GM04503 (cell line): ENCODE measurements at places on chromosomes 3 and 15.
A peak's percentile ranks its signal among the peaks of the same experiment; 100 is the strongest.

- no peak for DNase-seq
Observed at GRCh38 chr15:65163041-65163440, 22.1 kb downstream of the CLPX start.

GRCh38 chr15:43913026-43913780 is 86.4 kb downstream of the WDR76 start:
- DNase-seq: peak; percentile 93

DNA sequence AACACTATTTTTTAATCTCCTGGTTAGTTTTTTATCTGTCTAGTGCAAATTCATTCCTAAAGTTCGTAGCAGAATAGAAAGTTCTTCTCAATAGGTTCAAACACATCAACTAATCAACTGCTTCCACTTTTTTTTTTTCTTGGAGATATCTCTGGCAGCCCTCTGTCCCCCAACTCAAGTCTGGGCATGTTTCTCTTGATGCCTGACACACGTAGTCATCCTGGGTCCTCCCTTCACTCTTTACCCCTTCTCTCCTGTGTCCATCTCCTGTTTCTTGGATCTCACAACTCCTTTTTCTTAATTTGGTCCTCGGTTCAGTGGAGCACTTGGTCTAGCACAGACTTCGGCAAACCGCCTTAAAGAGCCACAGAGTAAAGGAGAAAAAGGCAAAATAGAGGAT is 14.4 kb downstream of the TNFAIP8L3 start:
- no peak for DNase-seq

DNA sequence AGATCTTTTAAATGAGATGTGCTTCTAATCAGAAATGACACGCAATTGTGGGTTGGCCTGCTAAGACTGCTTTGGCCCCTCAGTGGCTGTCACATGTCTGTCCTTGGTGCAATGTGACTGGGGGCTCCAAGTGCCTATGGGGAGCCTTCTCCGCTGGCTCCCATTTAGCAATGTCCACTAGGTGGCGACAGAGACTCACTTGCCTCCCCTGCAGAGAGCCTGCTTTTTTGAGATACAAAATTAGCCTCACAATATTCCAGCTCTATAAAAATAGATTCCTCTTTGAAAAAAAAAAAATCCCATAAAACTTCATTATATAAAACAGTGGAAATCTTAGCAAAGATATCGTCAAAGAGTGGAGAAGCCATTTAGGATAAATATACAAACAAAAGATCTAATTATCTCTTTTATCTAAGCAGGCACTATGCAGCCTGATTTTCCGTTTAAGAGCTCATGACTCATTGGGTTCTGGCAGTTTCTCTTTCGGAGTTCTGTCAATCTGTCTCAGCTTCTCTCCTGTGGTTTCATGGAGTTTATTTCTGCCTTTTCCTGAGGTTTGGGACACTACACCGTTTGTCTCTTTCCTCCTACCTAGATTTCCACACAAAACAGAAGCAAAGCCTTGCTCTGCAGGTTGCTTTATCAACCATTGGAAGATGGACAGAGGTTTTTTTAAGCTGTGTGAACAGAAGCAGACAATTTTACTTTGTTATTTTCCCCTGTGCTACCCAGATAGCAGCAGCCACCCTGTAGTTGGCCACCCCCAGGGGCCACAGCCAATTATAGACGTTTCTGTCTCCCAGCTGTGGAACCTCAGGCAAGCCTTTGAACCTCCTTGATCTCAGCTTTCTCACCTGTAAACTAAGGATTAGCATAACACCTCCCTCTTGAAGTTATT is 68.4 kb upstream of the TNFAIP8L3 start:
- no peak for DNase-seq

DNA sequence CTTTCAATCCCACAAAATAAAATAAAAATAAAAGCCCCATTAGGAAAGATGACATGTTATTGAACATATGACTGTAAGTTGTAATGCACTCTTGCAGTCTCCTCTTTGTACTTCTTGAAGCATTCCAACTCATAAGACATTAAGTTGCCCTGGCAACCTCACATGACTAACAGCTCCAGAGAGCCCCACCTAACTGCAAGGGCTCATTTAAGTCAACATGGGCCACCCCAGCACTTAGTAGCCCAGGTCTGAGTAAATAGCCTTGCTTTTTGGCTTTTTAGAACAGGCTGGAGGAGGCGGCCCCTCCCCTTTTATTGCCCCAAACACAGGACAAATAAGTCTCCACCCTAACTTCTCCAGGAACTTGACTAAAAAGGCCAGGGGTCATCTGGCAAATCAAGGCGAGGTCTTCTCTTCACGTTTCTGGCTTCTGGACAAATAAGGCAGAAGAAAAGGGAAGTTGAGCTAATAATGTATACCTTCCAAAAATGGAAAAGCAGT is 135.1 kb downstream of the TMCO5A start:
- peak; percentile 63 for DNase-seq
